ENCODE measurements at places on chromosomes 2 and 18.

- DNase-seq = no peak
Observed at GRCh38 chr2:68009526-68009925, 53.3 kb downstream of the C1D start.

DNA sequence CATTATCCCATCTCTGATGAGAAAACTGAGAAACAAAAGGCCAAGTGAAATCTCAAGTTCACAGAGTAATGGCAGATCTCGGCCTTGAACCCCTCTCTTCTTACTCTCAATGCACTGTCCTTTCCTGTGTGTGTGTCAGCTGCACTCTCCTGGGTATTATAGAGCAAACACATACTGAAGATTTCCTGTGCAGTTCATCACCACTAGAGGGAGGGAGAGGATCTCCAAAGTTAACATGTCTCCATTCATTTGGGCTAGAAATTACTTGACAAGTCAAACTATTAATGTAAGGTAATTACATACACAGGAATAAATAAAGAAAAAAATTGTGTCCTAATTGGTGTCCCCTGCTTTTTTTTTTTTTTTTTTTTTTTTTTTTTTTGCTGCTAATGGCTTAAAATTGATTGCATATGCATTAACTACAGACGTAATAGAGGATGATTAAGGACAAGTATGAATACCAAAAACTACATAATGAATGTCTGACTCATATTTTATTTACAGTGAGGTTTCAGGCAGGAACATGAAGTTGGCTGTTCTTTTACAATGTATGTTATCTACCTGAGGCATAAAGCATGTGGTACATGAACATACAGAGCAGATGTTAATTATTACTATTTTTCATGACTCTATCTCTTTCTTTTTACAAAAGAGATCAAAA lies 269.2 kb downstream of the NYAP2 start:
- DNase-seq = peak; percentile 83

GRCh38 chr2:157497638-157498314 lies 53.9 kb upstream of the CYTIP start:
- peak; percentile 50 for DNase-seq

DNA sequence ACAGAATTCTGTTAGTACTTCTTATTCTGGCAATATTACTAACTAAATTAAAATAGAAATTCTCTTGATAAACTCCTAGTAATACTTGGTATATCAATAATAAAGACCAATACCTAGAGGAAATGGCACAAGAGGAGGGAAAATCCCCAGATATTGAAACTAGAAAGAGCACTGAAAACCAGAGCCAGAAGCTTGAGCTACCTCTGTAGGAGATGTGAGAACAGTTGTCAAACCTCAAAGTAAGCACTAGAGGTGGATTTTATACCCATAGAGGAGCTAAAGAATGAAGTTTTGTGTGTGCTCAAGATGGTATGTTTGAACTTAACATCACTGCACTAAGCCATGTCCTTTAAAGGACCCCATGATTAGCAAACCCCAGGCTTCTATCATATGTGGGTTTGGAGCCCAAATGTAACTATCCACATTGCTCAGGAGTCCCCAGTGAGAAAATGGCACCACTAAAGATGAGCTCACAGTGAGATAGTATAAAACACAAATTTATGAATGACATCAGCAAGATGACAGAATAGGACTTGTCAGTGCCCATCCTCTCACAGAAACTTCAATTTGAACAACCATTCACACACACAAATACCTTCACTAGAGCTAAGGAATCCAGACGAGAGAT lies 122.1 kb downstream of the PKP4 start:
- no peak for DNase-seq

DNA sequence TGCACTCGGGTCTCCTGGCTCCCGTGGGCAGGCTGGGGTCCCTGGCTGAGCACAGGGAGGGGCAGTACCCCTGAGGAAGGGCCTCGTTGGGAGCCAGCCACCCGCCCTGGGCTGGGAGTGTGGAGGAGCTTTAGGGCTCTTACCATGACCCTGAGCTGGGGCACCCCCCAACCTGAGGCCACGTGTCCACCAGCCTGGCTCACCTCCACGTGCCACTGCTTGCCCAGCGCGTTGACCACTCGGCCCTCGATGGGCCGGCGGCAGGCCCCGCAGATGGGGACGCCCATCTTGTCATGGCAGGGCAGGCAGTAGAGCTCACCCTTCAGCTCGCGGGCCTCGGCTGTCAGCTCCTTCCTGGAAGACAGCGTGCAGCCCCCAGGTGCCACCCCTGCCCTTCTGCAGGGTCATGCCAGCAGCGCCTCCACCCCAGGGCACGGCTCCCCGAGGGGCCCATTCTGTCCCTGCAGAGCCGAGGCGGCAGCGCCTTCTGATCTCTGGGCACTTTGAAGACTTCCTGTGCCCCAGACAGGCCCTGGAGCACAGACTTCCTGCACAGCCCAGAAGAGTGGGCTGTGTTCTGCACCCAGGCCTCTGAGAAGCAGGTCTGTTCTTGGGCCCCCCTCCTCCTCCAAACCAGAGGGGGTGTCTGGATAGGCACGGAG lies 4.0 kb upstream of the GPR17 start:
- no peak for DNase-seq

DNA sequence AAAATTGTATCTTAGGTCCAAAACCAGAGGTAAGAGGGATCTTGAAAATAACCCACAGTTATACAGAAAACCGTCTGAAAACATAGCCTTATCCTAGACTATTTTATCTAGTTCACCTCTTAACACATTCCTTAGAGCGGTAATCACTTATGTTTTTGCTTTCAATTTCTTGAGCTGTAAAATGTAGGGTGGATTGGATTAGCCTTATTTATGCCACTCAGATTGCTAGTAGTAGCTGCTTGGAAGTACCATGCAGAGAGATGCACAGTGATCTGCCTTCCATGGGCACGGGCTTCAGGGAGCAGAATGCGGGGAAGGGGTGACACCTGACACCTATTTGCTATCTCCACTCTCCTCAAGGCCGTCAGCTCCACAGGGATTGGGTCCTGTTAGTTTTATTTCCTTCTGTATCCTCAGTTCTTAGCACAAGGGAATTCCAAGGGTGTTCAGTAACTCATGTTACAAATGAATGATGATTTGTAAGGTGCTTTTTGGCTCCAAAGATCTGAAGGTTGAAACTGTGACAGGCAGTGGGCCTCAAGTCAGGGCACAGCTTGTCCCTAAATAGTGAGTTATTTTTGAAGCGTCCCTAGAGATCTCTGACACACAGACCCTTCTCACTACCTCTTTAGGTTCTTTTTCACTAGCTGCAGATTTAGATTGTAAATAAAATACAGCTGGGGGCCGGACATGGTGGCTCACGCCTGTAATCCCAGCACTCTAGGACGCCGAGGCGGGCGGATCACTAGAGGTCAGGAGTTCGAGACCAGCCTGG lies 64.0 kb upstream of the PMAIP1 start:
- no peak for DNase-seq

- DNase-seq = peak; percentile 88
Observed at GRCh38 chr2:11698009-11698922, 28.3 kb upstream of the NTSR2 start.

GRCh38 chr2:16320716-16321115 lies 344.9 kb downstream of the CYRIA start:
- no peak for DNase-seq

GRCh38 chr18:36503477-36503876 lies 206.0 kb downstream of the FHOD3 start:
- DNase-seq = no peak

Data from fibroblast of mammary gland (primary cell).